Bone marrow (tissue), 2 donors: ENCODE measurements at places on chromosomes 3 and 15.

- DNase-seq = peak; percentile 2
Measured at GRCh38 chr3:18657858-18658820, 233.0 kb upstream of the SATB1 start.

DNA sequence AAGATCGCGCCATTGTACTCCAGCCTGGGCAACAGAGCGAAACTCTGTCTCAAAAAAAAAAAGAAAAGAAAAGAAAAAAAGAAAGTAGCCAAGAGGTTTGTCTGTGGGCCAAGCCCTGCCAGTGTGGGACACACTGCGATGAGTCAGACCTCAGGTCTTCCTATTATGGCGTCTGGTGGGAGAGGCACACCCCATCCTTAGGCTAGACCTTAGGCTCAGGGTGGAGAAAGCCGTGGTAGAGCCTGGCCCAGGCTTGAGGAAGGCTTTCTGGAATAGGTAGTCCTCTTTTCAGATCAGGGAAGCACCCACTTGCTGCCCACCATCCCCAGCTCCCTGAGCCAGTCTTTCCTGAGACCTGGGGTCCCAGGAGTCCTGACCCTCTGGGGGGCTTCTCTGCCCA, 6.0 kb downstream of the HEMK1 start:
- no peak for DNase-seq

- peak; percentile 45 for DNase-seq
Measured at GRCh38 chr3:41960826-41961750, 815 bp downstream of the ULK4 start.

DNA sequence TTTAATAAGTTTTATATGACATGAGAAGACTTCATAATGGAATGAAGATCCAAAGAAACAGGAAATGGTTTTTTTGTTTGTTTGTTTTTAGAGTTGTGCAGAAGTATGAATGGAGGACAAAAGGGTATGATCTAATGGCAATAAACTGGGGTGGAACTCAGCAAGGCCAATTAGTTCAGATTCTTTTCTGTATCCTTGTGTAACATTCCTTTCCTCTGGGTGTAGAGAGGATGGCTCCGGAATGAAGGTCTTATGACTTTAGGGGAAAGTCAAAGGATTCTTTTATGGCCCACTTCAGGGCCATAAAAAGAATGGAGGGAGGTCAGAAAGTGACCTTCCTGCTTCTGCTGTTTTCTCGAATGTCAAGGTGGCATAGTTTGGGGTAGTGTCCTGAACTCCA, 152.6 kb downstream of the DPH6 start:
- DNase-seq = no peak

GRCh38 chr3:136778865-136779264, 26.7 kb upstream of the STAG1 start:
- no peak for DNase-seq

GRCh38 chr15:96515371-96515770, 184.9 kb downstream of the NR2F2 start:
- no peak for DNase-seq

- no peak for DNase-seq
Measured at GRCh38 chr15:77749236-77749997, 116.7 kb upstream of the LINGO1 start.

- no peak for DNase-seq
Measured at GRCh38 chr3:140053794-140054193, 118.8 kb downstream of the CLSTN2 start.

- DNase-seq = no peak
Measured at GRCh38 chr3:178385280-178385952, 150.8 kb upstream of the KCNMB2 start.

DNA sequence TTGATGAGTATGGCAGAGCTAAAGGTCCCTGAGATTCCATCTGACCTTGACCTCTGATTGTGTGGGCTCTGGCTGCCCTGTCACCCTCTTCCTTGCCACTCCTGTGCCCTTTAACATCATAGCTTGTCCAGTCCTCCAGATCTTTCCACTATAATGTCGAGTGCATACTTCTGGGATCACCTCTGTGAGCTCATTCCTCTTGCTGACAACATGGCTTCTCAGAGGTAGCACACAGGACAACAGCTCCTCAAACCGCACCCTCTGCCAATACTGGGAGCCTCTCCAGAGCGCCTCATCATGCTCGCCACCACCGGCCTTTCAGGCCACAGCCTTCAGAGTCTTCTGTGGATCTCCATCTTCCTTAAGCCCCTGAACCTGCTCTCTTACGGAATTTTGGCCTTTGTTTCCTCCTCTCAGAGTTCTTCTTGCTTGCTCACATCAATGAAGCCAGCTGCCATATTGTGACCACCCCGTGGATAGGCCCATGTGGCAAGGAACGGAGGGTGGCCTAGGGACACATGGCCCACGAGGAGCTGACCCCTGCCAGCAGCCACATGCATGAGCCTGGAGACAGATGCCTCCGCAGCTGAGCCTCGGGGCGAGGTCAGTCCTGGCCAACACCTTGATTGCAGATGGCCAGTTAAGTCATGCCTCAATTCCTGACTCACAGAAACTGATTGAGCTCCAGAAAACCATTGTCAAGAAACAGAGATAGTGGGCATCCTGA, 31.1 kb downstream of the PLA2G4D start:
- no peak for DNase-seq

DNA sequence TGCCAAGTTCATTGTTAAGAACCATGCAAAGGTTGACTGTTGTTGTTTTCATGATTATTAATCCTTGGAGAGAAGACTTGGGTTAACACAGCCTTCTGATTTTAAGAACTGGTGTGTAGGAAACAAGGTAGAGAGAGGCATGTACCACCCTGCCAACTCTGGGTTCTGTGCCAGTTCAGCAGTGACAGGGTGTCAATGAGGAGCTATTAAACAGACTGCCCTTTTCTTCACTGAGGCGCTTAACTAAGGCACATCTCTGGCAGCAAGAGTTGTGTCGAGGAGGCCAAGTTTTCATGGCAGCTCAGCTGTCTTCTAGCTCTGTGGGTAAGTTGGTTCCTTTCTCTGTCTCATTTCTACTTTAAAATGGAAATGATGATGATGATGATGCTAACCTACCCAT, 117.6 kb downstream of the FEZF2 start:
- DNase-seq = no peak

GRCh38 chr3:63705092-63705645, 52.7 kb downstream of the SNTN start:
- no peak for DNase-seq

DNA sequence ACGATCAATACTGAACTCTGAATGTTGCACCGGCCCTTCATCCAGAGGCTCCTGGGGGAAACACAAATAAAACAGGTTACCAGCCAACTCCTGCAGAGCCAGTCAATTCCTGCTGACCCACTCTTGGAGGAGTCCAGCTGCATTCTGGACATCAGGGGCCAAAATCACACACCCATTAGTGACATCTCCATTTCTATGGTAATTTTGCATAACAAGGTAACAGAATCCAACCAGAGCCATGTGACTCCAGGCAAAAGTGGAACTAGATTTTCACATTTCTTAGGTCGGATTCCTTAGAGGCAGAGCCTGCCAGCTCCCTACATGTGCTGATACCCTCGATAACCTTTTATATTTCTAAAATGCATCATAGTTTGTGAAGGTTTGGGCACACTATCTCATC, 119.2 kb upstream of the CTNNB1 start:
- no peak for DNase-seq

DNA sequence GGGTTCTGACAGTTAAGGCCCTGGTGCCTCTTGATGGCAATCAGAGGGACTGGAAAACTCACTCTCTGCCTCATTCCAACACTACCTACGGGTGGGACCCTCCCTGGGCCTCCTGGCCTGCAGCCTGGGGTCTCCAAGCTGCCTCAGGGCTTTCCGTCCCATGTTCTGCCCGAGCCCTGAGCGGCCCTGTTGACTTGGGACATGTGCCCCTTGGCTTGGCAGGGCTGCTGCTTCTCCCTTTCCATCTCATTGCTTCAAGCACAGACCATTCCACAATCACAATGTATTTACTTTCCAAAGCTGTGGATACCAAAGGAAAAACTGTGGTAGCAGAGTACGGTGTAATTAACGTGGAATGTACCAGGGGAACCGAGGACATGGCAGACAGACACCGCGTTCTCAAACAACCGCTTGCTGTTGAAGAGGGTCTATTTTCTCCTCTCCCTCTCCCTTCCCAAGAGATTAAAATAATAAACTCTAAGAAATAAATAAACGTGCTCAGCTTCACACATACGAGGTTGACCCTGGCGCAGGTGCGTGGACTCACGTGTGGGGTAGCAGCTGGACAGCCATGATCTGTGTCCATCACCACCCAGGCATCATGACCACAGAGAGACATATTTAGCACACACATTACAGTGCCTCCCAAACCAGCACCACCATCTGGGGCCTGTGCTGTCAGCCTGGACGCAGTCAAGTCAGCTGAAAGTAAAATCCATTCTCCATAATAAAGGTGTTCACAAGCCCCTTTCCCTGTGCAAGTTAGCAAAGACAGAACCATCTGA, 172.0 kb downstream of the XXYLT1 start:
- no peak for DNase-seq

DNA sequence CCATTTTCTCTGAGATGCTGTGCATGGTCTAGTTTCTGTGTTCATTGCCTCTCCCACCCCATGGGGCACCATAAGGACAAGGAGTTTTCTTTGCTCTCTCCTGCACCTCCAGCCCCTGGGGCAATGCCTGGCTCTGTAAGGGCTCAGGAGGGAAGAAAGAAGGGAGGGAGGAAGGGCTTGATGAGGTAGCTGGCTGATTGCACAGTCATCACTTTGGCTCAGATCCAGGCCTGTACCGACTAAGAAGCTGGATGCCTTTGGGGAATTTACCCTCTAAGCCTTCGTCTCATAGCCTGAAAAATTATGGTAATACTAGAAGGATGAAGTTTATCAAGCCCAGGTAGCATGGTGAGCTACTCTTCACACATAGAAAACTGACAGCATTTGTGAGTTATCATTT, 382.9 kb downstream of the GABRG3 start:
- no peak for DNase-seq

DNA sequence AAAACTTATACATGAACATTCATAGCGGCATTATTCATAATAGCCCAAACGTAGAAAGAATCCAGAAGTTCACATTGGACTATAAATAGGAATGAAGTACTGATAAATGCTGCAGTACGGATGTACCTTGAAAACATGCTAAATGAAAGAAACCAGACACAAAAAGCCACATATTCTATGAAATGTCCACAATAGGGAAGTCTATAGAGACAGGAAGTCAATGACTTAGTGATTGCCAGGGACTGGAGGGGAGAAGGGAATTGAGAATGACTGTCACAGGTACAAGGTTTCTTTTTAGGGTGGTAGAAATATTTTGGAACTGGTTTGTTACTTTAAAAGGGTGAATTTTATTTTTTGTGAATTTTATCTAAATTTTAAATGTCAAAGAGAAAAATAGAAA, 71.4 kb upstream of the SKOR1 start:
- peak; percentile 44 for DNase-seq

DNA sequence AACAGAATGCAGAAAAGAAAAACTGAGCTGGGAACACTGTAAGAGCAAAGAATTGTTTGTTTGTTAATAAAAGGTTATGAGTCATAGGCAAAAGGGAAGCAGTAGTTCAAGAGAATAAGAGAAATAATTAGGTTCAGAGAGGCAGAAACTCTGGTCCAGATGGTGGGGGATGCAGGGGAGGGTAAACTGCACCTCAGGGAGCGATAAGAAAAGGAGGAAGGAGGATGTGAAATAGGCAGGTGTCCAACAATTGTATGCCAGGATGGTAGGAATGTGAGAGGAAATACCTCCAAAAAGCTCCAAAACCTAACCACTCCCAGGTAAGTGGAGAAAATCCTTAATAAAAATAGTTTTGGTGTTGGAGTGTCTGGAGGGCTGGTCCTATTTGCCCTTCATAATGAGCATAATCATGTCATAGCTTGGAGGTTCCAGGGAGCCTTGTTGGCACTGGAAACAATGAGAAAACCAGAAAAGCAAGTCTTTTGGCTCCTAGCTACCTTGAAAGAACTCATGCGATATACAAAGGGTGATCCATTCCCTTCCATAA, 405.4 kb upstream of the TBL1XR1 start:
- no peak for DNase-seq

DNA sequence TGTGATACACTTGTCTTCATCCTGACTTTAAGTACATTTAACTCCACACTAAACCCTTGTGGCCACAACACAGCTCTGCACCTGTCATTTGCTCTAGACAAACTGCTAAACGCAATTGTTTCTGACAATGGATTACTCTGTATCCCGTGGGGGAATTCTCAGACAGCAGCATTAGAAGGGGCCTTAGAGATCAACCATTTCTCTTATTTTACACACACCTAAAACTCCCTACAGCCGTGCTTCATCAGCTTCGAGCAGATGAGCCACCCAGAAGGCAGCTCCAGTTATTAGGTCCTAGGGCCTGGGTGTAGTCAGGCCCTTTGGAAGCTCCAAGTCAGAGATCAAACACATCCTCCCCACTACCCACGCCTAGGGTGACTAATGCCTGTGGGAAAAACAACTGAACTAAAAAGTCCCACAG, 1.3 kb upstream of the IL12A start:
- no peak for DNase-seq

DNA sequence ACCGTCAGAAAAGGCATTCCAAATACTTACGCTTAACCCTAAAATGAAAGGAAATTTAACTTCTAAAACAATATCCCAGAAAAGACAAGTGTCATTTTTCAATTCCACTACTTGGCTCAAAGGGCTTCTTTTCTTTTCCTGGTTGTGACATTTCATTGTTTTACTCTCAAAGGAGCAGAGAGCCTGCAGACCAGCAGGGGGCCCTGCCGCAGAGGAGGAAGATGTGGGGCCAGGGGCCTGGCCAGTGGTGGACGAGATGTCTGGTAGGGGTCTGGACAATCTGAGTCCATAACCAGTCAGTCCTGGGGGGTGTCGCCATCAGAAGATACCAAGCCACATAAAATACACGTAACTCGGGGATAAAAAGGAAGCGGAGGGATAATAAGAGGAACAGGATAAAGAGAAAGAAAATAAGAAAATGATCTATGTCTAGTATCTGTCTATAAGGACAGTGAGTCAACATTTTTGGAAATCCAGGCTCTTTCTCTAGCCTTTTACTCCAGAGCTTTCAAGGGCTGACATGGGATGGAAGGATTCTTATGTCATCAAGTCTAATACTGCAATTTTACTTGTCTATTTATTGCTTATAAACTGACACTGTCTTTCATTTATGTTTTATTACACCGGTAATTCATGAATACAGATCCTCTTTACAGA, 54.2 kb upstream of the ARHGEF3 start:
- no peak for DNase-seq

GRCh38 chr3:57512166-57512565, 32.0 kb downstream of the DNAH12 start:
- no peak for DNase-seq

- no peak for DNase-seq
Measured at GRCh38 chr3:149879872-149880271, 66.9 kb downstream of the RNF13 start.
